NCI-H510A treated with DMSO at 0.1 percent for 48 hours (cell line): ENCODE measurements at places on chromosomes 4 and X.

- no peak for DNase-seq
These were observed 121.0 kb downstream of the PCDH19 start for GRCh38 chrX:100289066-100289558.

DNA sequence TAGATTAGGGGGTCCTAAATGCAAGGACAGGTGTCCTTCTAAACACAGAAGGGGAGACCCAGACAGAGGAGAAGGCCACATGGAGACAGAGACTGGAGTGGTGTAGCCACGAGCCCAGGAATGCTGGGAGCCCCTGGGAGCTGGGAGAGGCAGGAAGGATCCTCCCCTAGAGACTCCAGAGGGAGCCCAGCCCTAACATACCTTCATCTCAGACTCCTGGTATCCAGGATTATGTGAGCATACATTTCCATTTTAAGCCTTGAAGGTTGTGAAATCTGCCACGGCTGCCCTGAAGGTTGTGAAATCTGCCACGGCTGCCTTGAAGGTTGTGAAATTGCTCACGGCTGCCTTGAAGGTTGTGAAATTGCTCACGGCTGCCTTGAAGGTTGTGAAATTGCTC lies 148.4 kb downstream of the ASMT start:
- DNase-seq, result no peak

- DNase-seq, result no peak
These were observed 6.9 kb upstream of the ANXA3 start for GRCh38 chr4:78544678-78545077.

DNA sequence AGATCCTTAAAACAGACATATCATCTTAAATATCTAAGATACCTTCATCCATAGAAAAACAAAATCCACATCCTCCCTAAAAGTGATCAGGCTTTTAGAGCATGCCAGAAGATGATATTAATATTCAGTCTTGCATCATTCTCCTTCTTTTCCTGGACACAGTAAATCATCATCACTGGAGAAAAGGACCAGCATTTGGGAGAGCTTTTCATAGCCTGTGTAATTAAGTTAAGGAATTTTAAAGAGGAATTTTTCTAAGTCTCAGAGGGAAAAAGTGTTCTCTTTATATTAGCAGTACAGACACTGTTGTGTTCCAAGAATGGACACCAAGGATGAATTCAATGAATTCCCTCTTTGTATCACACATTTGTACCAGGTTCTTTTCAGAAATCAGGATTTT lies 696 bp downstream of the SCRG1 start:
- DNase-seq, result no peak

DNA sequence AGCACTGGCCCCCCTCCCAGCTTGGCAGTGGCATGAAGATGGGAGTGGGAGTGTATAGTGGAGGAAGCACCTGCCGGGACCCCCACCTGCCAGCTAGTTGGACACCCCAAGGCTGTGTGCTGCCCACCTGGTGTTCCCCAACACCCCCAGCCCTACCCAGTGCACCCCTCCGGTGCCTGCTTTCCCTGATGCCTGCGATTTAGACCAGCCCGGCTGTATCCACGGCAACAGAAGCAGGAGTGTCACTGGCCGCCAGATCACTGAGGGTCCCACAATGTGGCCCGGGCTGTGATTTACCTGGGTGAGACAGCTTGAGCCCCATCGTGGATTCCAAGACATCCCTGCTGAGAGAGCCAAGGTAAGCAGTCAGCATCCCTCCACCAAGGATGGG lies 533 bp downstream of the GPR173 start:
- DNase-seq, result no peak

DNA sequence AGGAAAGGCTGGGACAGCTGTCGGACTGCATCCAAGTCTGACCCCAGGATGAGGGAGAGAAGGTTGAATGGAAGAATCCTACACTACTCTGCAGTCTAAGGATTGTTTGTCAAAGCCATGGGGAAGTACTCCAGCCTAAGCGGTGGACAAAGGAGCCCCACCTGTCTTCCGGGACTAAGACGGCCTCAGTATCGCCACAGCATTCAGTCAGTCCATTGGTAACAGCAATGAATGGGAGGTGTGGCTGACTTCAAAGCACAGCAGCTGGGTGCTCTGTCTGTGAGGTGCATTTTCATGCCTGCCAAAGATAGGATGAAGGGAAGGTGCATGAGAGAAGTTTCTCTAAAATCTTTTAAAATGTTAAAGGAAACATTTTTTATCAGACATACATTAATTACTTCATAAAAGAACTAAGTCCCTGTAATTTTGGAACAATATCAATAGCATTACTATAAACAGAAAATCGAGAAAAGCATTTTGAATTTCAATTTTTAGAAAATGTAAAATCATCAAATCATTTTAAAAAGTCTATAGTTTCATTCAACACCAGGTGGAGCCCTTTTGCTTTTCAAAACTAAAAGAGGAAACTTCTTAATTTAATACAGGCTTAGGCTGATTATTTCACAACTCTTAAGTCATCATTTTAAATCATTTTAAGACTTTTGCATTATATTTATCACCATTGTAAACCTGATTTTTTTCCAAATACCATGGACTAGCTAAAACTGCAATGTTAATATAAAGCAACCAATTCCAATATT lies 27.6 kb upstream of the INTU start:
- peak; percentile 67 for DNase-seq

GRCh38 chrX:46209768-46210167 lies 335.5 kb downstream of the ZNF674 start:
- no peak for DNase-seq

GRCh38 chr4:76194325-76194724 lies 19.3 kb downstream of the SCARB2 start:
- DNase-seq, result no peak

- DNase-seq, result no peak
These were observed 9.1 kb downstream of the POU4F2 start for GRCh38 chr4:146647615-146648460.

DNA sequence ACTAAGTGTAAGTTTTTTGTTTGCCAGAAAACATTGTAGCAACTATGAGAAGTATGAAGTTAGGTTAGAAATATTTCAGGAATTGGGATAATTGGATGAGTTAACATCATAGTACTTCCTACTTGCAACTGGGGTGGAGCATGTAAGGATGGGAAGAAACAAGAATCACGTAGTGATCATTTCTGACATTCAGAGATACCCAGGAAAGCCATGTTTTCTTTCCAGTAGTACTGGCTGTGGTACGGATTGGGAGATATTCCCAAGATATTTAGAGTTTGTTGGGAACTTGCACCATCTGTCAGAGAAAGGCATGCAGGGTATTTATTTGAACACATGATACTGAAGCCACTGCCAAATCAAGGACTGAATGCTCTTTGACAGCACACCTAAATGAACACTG lies 87.6 kb upstream of the SLC4A4 start:
- DNase-seq, result no peak

DNA sequence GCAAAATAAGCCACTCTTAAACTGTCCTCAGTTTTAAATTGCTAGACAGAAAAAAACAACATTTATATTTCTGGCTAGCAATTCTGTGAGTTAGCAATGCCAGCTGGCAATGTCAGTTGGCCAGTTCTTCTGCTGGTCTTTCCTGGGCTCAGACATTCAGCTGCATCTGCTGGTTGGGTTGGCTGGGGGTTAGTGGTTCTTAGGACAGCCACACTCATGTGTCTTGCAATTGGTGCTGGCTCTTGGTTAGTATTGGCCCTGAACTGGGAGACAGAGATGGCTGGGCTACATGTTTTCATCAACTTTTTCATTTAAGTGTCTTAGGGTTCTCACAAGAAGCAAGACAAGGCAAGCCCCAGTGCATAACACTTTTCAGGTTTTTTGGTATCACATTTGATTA lies 48.0 kb upstream of the PDLIM5 start:
- no peak for DNase-seq

DNA sequence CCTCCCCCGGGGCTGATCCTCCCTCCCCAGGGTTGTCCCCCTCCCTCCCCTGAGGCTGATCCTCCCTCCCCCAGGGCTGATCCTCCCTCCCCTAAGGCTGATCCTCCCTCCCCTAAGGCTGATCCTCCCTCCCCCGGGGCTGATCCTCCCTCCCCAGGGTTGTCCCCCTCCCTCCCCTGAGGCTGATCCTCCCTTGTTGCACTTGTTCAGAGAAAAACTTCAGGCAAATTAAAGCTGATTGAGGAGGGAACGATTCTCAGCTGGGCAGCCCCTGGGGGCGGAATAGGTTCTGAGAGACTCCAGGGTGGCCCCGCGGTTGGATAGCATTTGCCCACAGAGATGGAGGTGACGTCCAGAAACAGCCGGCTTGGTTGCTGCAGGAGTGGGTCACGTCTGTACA lies 110.7 kb upstream of the ADRA2C start:
- no peak for DNase-seq

GRCh38 chr4:37968747-37969146 lies 8.5 kb downstream of the PTTG2 start:
- DNase-seq, result no peak

DNA sequence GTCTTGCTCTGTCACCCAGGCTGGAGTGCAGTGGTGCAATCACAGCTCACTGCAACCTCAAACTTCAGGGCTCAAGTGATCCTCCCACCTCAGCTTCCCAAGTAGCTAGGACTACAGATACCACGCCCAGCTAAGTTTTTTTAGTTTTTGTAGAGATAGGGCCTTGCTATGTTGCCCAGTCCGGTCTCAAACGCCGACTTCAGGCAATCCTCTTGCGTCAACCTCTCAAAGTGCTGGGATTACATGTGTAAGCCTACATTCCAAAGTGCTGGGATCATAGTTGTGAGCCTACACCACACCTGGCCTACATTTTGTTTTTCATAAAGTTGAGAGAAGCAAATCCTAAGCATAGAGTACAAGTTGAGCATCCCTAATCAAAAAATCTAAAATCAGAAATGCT lies 42.2 kb downstream of the SMARCA5 start:
- no peak for DNase-seq

GRCh38 chr4:139736274-139736660 lies 70.6 kb downstream of the MGST2 start:
- no peak for DNase-seq

GRCh38 chrX:3268829-3269228 lies 77.6 kb downstream of the MXRA5 start:
- no peak for DNase-seq

DNA sequence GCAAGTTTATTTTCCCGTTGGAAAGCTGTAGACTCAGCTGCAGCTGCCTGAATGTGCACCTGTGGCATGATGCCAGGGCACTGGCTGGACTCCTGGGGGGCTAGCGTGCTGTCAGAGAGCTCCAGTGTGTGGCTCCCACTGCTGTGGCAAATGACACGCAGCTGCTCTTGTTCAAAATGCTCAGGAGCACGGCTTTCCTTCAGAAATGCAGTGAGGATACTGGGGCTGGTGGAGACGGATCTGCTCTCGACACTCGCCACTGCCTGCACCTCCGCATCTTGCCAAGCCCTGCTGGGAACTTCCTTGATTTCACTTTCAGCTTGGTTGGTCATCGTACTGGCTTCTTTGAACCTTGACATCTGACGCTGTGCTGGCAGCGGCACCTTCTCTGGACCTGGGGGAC lies 58.7 kb downstream of the GPRIN3 start:
- peak; percentile 66 for DNase-seq

DNA sequence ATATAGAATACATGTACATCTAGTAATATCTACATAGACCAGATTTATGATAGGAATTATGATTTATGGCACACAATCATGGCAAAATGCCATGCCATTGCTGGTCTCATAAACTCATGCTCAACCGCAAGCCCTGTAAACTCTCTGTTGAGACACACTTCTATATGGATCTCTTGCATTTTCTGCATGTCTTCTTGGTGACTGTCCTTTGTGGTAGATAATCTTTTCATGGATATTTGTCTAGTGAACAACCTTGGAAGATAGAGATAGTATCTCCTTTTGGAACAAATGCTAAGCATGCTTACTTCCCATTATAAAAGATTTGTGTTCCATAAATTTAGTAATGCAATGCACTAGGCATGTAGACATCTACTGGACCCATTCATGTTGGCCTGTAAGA lies 328.0 kb downstream of the NAF1 start:
- no peak for DNase-seq

- DNase-seq, result no peak
These were observed 163.1 kb downstream of the EVC2 start for GRCh38 chr4:5545271-5545670.

GRCh38 chr4:153471698-153472093 lies 5.5 kb downstream of the TMEM131L start:
- no peak for DNase-seq

DNA sequence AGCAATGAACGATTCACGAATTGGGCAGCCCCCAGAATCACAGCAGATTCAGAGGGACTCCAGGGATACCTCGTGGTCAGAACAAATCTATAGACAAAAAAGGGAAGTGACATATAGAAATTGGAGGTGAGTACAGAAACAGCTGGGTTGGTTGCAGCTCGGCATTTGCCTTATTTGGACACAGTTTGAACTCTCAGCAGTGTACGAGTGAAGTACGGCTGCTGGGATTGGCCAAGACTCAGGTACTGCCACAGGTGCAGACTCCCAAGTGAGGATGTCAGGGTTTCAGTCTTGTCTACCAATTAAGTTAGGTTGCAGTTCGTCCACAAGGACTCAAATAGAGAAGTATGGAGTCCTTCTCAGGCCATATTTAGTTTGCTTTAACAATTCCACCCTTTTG lies 28.2 kb downstream of the HTT-AS start:
- DNase-seq, result peak; percentile 4

DNA sequence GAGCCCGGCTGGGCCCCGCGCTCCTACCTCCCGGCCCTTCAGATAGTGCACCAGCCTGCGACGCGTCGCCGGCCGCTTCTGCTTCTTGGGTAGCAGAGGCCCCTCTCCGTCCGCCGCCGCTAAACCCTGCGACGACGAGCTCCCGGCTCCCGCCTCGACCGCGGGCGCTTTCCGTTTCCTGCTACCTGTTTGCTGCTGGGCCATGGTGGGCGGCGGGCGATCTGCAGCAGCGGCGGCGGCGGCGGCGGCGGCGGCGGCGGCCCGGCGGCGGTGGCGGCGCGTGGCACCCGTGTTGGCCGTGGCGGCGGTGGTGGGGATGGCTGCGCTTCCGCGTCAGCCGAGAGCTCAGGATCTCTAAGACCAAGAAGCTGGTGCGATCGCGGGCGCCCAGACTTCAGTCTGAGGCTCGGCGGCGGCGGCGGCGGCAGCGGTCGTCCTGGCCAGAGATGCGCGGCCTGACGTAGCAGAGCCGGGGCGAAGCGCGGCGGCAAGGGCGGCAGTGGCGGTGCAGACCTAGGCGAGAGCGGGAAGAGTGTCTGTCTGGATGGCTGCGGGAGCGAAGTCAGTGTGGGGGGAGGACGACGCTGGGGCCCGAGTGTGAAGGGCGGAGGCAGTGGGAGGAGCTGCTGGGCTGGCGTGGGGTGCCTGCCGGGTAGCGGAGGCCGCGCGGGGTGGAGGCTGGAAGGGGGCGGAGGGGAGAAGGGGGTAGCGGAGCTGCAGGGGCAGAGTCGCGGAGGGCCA lies at the start of gene DCAF12L2:
Gene DCAF12L2 (minus strand): TSS at position 569 of the 741 bp plus-strand sequence. CDS start 365 bp downstream, at position 204.
- DNase-seq, result no peak
